HFFc6 (cell line): ENCODE measurements at places on chromosomes 11 and 22. TPM values are rescaled to one million over a fixed set of nuclear protein-coding genes. Genes with fewer than 3 reads are reported as not detected.
A peak's percentile ranks its signal among the peaks of the same experiment; 100 is the strongest.

Gene SEC14L6
- total RNA-seq = not detected in 3 replicates

GRCh38 chr11:20042811-20043341, 117.4 kb downstream of the DBX1 start:
- DNase-seq = no peak

DNA sequence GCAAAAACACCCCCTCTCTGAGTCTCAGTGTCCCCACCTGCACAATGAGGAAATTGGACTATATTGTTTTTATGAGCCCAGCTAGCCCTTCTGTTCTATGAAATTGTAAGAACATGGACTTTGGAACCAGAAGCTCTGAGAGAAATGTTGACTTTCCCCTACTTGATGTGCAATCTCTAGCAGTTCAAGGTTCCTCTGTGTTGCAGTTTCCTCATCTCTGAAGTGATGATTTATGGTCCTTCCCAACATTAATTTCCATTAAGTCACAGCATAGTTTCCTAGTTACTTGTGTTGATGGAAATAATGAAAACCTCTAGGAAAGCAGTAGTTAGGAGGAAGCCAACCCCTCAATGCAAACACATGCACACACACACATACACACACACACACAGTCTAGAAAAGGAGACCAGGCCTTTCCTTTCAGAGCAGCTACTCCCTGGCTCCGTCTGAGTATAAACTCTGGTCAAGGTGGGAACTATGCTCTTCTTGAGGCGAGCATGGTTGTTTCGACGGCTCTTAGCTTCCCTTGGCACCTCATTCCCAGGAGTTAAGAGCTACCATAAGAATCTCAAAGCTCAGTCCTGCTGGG, 518.4 kb downstream of the SOX6 start:
- no peak for DNase-seq

DNA sequence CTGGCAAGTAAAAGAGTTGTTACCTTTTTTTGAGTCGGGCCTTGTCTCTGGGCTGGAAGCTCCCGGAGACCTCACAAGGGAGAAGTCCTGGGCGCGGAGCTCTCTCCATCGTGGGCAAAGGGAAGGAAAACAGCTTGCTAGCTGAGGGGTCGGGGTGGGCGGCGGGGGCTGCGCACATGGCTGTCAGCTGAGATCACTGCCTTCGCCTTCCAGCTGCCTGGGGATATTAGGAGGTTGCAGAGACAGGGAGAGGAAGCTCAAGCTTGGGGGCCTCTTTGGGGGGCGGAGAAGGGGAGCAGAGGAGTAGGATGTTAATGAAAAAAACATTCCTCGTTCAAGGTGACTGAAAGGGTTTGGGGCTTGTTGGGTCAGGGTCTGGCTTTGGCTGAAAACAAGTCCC, 49.2 kb upstream of the ALX4 start:
- no peak for DNase-seq

DNA sequence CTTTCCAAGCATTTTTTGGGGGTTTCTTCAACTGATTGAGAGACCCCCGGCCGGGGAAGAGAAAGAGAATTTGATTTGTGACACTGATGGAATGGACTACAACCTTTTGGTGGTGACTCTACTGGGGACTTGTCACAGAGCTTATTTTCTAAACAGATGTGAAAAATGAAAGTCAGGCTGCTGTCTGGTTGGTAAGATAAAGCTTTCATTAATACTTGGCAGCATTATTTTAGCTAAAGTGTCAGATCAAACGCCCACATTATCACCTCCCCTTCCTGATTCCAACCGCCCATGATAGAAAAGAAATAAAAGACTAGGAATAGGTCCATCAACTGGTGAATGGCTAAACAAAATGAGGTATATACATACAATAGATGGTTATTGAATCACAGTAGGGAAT, 45.6 kb upstream of the EHF start:
- DNase-seq = no peak

- no peak for DNase-seq
Observed at GRCh38 chr11:73406131-73406530, 29.9 kb downstream of the RELT start.

DNA sequence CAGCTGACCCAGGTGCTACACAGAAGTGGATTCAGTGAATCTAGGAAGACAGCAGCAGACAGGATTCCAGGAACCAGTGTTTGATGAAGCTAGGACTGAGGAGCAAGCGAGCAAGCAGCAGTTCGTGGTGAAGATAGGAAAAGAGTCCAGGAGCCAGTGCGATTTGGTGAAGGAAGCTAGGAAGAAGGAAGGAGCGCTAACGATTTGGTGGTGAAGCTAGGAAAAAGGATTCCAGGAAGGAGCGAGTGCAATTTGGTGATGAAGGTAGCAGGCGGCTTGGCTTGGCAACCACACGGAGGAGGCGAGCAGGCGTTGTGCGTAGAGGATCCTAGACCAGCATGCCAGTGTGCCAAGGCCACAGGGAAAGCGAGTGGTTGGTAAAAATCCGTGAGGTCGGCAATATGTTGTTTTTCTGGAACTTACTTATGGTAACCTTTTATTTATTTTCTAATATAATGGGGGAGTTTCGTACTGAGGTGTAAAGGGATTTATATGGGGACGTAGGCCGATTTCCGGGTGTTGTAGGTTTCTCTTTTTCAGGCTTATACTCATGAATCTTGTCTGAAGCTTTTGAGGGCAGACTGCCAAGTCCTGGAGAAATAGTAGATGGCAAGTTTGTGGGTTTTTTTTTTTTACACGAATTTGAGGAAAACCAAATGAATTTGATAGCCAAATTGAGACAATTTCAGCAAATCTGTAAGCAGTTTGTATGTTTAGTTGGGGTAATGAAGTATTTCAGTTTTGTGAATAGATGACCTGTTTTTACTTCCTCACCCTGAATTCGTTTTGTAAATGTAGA, 1.7 kb downstream of the MALAT1 start:
- peak; percentile 55 for DNase-seq

DNA sequence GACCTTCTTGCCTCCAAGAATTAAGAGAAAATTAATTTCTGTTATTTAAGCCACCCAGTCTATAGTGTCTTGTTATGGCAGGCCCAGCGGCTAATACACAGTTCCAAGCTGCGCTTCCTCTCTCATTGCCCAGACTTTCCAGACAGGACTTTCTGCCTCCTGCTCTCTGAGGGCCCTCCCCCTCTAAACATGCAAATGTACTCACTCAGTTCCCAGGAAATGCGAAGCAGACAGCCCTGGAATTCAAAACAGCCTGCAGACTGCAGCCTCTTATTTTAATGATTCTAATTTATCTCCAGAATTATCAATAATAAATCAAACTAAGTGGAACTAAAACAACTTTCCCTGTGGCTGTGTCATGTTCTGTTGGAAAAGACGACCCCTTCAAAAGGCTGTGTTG, 115.5 kb upstream of the ISX start:
- DNase-seq = no peak

GRCh38 chr22:28779833-28780232, 7.3 kb downstream of the CCDC117 start:
- DNase-seq = no peak

DNA sequence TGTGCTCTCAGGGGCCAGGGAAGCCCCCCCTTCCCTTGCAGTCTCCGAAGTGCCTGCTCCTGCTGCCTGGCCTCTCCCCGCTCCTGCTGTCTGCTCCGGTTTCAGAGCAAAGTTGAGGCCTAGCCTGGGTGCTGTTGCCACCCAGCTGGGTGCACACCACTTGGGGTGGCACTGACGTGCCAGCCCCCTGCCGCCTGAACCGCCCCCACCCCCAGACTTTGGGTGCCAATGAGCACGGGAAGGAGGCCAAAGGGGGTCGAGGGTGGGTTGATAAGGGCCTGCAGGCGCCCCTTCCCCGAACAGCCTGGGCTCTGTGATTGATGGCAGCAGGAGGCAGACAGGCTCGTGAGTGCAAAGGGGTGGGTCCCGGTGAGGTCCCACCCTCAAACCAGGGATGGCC, 48.2 kb downstream of the EMSY start:
- DNase-seq = no peak

DNA sequence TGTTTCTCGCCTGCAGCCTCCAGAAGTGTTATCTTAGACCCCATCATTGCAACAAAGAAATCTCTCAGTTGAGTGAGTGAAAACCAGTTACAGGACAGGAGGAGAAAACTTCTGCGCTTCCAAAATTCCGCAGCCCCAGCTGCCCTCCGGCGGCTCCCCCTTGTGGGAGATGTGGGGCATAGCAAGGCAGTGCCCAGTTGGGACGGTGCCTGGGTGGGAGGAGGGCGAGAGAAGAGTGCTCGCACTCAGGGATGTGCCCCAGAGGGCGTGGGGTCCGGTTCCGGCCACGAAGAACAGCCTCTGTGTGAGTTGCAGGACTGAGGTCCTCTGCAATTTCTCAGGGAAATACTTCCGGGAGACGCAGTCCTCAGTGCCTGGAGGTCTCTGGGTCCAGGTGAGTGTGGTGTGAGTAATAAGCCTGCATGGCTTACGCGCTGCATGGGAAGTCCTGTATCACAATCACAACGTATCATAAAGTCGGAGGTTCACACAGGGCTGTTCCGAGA, 87.0 kb upstream of the BLID start:
- DNase-seq = peak; percentile 67

GRCh38 chr11:73396985-73397384, 20.8 kb downstream of the RELT start:
- no peak for DNase-seq

GRCh38 chr11:117528097-117528721, 200.6 kb downstream of the CEP164 start:
- DNase-seq = no peak

Gene CECR2
- not detected in 3 replicates for total RNA-seq

- DNase-seq = no peak
Observed at GRCh38 chr11:110287537-110287936, 8.9 kb downstream of the RDX start.

- no peak for DNase-seq
Observed at GRCh38 chr22:29202212-29203192, 3.2 kb upstream of the EMID1 start.

Gene BTG4
- total RNA-seq = not detected in 3 replicates

DNA sequence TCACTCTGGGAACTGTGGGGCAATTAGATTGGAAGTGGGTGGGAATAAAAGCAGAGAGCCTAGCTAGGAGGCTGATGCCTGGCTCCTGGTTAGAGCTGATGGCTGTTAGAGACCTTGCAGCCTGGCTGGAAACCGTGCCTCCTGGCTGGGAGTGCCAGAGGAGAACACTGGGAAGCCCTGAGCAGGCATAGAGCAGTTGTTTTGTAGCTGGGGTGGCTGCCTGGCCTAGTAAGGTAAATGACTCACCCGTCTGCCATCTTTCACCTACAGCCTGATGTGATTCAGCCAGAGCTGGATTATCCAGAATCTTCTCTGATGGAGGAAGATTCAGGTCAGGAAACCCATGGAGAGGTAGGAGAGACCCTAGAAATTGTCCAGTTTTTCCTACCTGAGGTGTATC, 6.1 kb downstream of the UQCR10 start:
- DNase-seq = peak; percentile 52

- no peak for DNase-seq
Observed at GRCh38 chr11:45933846-45934579, 11.6 kb downstream of the LARGE2 start.

- DNase-seq = no peak
Observed at GRCh38 chr22:27440304-27440865, 361.2 kb downstream of the MN1 start.

Gene CDON
- total RNA-seq = 1.2 to 2.3 TPM (median 1.9 TPM) in 3 replicates

GRCh38 chr11:70717936-70718595, 319.7 kb downstream of the CTTN start:
- DNase-seq = no peak

DNA sequence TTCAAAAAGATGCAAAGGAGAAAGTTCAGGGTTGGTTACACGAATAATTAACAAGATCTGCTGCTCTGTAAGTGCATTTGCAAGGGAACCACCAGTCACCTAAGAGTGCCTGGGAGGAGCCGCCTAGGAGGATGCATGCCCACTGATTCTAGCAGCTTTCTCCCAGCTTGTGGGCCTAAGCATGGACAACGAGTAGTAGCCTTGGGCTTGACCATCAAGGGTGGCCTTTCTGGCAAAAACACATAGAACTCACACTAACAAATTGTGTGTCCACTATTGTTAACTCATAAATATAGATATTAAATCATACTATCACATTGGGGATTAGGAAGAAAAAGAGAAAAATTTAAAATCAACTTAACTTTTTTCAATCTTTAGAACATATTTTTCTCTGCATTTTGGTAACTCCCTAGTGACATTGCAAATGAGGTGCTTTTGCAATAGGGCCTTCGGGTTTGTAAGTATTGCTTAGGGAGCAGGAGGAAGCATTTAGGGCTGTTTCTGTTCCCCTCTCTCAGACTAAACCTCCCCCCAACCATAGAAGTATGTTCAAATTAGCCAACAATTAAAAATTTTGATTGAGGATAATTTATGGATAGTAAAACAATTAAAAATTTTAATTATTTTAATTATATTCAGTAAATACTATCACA, 57.3 kb upstream of the CEP295 start:
- DNase-seq = no peak

DNA sequence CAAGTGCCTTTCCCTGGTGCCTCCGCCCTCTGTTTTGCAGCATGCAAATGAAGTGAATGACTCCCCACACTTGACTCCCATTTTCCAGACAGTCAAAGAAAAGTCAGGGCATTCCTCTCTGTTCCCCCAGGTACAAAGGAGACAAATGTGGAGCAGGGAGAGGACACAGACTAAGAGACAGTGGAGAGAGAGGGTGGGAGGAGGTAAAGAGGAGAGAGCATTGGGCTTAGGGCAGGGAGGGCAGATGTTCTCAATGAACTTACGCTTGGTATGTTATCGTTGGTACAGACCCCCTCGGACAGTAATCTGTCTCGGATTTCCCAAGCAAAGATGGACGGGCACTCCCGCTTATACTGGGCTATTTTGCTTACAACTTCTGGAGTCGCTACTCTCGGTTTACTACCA, 9.8 kb downstream of the PAX6 start:
- DNase-seq = no peak

Gene CELSR1
- total RNA-seq = 6.8 to 8.2 TPM (median 6.8 TPM) in 3 replicates
